Fibroblast of skin of right quadriceps (primary cell): ENCODE measurements at places on chromosomes 13 and 19.
A peak's percentile ranks its signal among the peaks of the same experiment; 100 is the strongest.

DNA sequence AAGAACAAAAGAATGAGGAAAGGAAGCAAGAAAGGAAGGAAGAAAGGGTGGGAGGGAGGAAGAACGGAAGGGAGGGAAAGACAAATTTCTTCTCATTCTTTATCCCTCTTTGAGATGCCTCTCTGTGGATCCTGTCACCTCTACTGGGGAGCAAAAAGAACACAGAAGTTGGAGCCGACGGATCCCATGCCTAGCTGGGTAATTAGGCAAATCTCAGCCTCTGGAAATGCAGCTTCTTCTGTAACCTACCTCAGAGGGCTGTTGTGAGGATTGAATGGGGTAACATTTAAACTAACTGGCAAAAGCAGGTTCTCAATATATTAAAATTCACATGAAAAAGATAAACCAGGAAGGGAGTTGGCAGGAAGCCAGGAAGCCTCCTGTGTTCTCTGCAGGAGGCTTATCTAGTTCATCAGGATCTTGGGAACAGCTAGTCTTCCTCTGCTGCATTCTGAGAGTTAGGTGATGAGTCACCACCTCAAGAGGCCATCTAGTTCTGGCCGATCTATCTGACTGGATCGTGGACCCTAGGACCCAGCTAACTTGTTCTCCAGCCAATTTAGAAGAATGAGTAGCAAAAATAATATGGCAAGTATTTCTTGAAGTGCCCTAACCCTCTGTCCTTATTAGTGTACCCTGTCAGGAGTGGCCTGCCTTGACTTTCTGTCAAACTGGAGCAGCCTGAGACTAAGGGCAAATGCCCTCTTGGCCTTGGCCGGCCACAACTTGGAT lies 15.2 kb upstream of the CPB2 start:
- peak; percentile 57 for DNase-seq

GRCh38 chr19:21210037-21210621 lies 68.3 kb downstream of the ZNF431 start:
- no peak for DNase-seq

DNA sequence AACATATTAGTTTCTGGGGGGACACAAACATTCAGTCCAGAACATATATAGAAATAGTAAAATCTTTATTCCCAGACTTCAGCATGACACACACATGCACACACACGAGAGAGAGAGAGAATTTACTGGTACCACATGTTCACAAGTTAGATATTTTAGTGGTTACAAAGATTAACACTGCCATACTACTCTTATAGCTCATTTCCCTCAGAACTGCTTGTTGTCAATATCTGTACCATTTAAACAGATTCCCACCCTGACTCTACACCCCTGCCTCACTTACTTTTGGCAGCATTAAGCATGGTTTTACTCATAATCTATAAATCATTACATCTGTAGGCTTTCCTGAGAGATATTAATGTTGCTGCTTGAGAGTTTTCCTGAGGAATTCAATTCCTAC lies 524.7 kb upstream of the HTR2A start:
- peak; percentile 57 for DNase-seq

- DNase-seq: no peak
These were observed 52.5 kb downstream of the CRYL1 start for GRCh38 chr13:20473139-20473538.

- DNase-seq: peak; percentile 90
These were observed 14.1 kb upstream of the AKAP8L start for GRCh38 chr19:15432629-15433518.

GRCh38 chr19:18522124-18522861 lies 423 bp upstream of the ELL start:
- peak; percentile 100 for DNase-seq

- DNase-seq: no peak
These were observed 5.6 kb upstream of the ERFL start for GRCh38 chr19:41933693-41934426.

GRCh38 chr13:100875392-100876043 lies 200.9 kb upstream of the TMTC4 start:
- DNase-seq: peak; percentile 98

DNA sequence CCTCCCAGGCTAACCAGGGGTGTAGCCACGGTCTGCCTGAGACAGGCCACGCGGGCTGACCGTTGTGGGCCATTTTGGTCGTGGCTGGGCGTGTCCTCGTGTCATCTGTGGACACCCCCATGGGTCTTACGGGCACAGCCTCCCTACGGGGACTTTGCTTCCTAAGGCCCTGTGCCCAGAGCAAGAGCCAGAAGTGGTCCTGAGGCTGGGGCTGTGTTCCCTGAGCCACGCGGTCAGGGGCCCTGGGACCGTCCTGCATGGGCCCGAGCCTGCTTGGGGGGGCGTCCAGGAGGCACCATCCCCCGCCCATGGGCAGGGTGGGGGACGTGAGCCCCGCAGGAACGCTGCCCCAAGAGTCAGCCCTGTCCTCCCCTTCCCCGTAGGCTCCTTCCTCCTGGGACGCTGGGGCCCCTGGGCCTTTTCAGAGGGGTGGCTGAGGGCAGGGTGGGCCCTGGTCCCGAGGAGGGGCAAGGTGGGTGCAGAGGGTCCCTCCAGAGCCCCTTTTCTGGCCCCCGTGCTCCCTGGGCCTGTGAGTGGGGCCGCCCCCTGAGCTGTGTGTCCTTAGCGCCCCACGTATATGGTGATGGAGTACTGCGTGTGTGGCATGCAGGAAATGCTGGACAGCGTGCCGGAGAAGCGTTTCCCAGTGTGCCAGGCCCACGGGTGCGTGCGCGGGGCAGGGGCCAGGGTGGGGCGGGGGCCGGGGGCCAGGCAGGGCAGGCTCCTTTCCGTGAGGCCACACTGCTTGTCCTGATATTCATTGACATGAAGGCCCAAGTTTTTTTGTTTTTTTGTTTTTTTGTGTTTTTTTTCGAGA lies 13.4 kb downstream of the STK11 start:
- no peak for DNase-seq

- DNase-seq: no peak
These were observed 598 bp upstream of the GJB6 start for GRCh38 chr13:20232556-20233277.

- no peak for DNase-seq
These were observed 131.0 kb upstream of the RFC3 start for GRCh38 chr13:33686772-33687480.

- DNase-seq: peak; percentile 76
These were observed 135.7 kb upstream of the SERP2 start for GRCh38 chr13:44237881-44238421.

GRCh38 chr13:56400774-56401173 lies 739.9 kb upstream of the PRR20A start:
- DNase-seq: no peak

DNA sequence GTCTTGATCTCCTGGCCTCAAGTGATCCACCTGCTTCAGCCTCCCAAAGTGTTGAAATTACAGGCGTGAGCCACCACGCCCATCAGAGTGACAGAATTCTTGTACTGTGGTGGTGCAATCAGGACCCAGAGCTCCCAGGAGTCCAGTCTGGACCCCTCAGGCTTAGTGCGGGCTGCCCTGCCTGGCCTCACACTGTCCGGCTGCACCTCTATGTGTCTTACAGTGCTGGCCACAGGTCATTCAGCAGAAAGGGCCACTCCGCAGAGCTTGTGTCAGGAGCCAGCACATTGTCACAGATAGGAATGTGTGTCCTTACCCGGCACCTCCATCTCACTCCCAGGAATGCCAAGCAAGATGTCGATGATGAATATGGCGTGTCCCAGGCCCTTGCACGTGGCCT lies 49.2 kb downstream of the SMARCA4 start:
- no peak for DNase-seq

DNA sequence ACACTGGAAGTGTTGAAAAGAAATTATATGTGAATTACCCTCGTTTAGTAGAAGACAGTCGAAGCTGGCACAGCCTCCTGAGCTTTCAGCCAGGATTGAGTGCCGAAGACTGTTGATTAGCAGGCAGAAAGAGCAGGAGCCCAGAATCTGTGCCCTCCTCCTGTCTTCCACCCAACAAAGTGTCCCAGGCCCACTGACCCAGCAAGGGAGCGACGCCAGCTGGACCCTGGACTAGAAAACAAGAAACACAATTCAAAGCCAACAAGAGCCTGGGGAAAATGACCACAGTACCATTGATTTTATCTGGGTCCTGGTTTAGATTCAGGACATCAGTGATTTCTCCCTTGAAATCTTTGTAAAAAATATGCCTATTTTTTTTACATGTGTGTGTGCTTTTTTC lies 120.7 kb downstream of the RXFP2 start:
- DNase-seq: no peak

DNA sequence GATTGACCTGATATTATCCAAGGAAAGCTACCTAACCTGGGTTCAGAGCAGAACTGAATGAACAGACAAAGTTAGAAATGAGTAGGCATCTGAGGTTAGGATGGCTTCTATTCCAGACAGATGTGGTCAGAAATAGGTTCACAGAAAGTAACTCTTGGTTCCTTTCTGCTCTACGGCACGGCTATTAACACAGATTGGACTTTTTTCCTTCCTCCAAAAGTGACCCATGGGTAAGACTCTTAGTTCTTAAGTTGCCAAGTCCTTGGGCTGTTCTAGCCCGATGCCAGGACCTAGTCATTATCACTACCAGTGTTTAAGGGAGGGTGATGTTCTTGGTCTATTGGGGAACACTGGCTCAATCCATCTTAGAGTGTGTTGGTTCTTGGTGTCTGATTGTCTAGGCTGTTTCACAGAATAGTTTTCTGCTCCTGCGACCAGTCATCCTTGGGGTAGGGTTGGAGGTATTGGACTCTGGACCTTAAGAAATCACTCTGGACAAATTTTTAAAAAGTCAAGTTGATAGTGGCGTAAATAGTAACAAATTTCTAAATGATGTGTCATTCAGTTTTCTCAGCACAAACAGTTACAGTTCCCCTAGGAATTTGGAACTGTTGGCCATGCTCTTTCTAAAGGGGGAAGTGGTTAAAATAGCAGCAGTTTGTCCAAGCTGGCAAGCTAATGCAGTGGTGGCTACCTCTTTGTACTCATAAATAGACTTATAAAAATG lies 60.1 kb upstream of the MYCBP2 start:
- DNase-seq: peak; percentile 75

DNA sequence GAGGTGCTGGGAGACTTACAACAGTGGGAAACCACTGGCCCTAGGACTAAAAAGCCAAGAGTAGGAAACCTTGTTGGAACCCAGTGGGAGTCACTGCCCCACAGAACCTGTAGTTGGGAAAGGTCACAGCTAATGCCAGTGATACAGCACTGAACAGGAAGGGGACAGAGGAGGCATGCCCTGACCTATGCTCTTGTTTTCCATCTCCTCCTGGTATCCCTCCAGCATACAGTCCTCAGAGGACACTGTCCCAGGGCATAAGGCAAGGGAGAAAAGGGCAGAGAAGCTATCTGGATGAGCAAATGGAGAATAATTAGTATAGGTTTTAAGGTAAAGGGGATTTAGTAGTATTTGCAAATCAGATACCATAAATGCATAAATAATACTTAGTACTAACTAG lies 11.2 kb upstream of the TBC1D4 start:
- DNase-seq: no peak

DNA sequence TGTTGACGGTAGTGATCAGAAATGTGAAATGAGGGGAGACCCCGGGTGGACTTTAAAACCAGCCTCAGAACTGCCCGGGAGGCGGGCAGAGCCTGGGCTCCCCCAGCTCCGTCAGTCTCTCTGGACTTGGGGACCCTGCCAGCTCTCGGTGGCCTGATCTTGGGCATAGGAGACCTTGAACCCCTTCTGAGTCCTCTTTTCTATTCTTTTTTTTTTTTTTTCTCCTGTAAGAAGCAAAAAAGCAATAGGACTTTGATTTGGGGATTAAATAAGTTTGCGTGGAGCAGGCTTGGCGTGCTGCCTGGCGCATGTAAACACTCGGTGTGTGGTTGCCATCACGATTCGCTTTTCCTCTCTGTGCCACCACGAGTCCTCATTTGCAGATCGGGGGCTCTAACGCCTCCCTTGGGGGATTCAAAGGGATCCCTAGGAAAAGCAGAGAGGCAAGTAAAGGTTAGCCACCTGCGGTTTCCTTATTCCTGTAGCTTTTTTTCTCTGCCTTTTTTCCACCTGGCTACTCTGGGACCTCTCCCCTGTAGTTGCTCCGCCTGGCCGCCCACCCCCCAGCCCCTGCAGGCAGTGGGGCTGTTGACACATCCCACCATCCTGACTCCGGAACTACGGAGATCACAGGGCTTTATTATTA lies 1.3 kb downstream of the SAFB start:
- peak; percentile 20 for DNase-seq

DNA sequence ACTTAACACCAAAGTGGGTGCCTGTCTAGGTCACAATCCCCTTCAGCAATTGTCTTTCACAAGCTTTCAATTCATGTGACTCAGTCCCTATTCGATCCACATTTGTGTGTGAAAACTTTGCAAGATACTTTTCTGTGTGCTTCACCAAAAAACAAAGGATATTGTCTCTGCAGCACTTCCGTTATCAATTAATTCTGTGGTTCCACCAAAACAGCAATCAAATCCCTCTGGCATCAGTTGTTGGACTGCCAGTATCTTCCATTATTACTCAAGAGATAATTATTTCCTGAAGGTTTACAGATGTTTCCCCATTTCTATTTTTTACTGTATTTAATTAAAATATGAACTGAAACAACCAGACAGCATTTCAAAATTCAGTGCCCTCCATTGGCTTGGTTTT lies 481.4 kb downstream of the SUCLA2 start:
- DNase-seq: no peak

DNA sequence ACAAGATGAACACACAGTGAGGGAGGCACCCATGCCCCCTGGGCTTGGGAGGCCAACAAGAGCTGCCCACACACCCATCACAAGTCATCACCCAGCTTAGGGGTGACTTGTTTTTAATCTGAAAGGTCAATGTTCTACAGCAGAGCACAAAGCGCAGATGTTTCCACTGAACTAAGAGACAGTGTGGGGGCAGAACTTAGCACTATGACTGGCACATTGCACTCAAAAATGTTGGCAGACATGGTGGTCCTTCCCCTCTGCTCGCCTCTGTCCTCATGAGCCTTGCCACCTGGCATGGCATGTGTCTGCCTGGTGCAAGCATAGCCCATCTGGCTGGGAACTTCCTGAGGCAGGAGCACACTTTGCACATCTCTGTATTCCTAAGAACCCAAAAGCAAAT lies 81.4 kb upstream of the ZNF98 start:
- DNase-seq: no peak

DNA sequence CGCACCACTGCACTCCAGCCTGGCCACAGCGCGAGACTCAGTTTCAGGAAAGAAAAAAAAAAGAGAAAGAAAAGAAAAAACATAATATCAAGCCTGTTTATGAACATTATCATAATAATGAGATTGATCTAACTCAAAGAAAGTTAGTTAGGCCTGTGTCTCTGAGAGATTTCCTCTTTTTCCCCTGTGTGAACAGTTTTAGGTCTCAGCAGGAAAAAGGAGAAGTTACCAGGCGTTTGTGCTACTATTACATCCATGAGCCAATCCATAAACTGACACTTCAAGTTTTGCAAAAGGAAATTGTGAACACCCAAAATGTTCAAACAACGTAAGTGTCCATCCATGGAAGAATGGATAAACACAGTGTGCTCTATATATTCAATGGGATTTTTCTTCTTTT lies 3.8 kb downstream of the TARM1 start:
- DNase-seq: no peak

DNA sequence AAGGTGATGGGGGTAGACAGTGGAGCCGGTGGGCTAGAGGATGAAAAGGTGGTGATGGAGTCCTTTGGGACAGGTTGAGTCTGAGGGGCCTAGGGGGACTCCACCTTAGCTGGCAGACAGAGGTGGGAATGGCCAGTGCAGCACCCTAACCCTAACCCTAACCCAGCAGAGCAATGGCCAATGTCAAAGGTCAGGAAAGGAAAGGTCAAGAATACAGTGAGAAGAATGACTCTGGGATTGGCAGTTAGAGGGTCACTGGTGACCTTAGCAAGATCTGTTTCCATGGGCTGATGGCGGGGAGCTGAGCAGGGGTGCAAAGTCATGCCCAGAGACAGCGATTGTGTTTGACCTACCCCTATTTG lies 16.6 kb downstream of the GNA15 start:
- DNase-seq: no peak

GRCh38 chr13:33994826-33995502 lies 177.0 kb downstream of the RFC3 start:
- peak; percentile 42 for DNase-seq
